ENCODE measurements at places on chromosomes 7 and 10.

- DNase-seq, result no peak
These were observed 82.3 kb downstream of the ADCY1 start for GRCh38 chr7:45656431-45656830.

DNA sequence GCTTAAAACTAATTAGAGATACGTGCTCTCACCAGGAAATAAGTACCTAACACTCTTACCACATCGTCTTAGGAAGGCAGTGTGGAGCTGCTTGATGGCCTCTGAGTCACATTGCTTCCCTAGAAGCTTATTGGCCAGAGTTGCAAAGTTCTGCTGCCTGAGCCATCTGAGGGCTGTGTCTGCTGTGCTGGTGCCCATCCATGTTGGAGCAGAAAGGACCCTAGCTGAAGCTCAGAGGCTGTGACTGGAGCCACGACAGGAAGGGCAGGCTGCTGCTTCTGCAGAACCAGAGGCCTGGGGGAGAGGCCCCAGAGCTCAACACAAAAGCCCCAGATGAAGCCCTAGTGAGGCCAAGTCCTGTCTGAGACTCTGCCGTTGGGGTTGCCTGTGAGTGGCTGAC, 64.8 kb upstream of the IGFBP3 start:
- DNase-seq, result no peak

DNA sequence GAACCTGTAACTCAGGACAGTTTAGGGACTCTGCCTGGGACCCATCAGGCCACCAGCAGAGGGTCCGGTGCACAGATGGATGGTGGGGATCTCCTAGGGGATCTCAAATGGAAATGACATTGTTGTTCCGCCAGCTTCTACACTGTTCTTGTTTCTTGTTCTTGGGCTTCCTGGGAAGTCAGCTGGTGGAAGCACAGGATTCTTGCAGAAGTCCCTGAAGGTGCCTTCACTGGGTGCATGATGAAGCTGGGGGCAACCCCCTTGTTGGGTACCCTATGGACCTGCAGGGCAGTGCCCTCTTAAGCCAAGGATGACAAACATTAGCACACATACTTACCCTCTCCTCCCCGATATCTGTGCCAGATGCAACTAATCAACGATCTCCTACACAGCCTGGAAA, 18.6 kb downstream of the SFTPD start:
- no peak for DNase-seq

- no peak for DNase-seq
These were observed 34.1 kb upstream of the TSPAN33 start for GRCh38 chr7:129110258-129110981.

GRCh38 chr7:76428868-76429805, 4.4 kb downstream of the ZP3 start:
- no peak for DNase-seq

DNA sequence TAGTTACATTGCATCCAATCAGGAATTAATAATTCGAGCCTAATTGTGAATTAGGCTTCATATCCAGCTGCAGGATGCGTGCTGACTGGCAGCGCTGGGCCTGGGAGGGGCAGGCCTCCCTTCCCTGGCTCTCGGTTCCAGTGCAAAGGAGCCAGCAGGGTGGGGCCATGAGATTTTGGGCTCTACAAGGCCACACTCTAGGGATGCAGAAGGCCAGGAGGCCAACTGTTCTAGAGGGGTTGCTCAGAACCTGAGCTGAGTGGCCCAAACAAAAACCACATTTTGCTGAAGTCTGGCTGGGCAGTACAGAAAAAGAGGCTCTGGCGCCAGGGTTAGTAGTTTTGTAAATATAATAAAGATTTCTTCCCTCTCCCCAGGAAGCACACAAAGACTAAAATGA, 72.3 kb downstream of the CLEC2L start:
- no peak for DNase-seq

DNA sequence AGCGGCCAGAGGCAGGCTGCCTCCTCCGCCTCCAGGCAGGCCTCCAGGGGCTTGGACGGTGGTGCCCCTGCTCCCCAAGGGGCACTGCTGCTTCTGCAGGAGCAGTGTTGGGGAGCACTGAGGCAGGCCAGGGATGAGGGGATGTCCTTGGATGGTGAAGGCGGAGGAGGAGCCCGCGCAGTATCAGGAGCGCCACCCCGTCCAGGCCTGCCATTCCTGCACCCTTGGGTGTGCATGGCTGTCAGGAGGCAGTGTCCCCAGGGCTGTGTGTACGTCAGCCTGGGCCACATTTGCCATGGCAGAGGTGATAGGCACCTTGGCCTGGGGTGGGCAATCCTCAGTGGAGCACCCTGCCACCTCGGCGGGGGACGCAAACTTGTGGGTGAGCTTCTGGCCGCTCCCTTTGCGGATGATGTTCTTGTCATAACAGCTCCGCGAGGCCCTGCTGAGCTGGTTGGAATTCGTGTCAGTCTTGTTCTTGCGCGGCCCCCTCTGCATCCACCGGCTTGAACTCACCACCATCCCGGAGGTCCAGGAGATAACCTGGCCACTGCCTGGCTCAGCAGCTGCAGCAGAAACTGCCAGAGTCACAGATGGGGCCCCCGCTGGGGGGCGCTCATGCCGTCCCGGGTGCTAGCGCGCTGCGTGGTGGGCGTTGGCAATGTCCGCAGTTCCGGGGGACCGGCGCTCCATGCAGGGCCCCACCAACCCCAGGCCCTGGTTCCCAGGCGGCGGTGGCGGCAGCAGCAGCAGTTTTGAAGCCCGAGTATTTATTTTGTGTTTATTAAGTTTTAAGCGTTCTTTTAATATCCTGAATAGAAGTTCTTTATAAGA, 182.3 kb upstream of the ADCY1 start:
- no peak for DNase-seq

DNA sequence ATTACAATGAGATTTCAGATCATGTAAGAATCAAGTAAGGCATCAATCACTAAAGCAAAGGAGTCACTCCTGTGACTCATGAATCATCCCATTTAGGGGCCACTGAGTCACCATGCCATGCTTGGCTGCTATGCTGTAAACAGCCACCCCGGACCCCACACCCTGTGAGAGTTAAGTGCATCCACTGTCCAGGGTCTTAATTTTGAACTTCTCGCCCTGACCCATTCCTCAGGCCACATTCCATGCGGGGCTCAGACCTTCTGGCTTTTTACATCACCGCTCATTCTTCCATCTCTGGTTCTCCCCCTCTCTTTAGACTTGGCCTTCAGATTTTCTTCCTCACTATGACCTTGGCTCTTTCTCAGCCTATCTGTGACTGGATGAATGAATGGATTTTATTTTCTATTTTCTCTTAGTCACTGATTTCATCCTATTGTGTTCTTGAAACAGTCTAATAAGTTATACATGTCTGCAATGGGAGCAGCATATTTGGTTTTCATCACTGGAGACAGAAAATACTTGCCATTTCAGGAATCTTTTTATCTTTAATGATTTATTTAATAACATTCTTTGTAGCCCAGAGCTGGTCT, 239.6 kb downstream of the SKIDA1 start:
- no peak for DNase-seq

- DNase-seq, result no peak
These were observed 162.8 kb upstream of the CSTF2T start for GRCh38 chr10:51862149-51862548.

DNA sequence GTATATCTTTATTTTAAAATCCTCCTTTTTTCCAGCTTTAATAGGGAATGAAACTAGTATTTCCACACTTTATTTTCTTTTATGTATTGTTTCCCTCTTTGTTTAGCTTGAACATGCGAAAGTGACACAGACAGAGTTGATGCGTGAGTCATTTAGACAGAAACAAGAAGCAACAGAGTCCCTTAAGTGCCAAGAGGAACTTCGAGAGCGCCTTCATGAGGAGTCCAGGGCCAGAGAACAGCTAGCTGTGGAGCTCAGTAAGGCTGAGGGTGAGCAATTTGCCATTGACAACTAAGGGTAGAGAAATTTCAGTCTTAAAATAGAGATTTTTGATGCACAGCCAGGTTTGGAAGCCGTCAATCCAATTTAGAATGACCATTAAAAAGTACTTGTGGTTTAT, 73.1 kb downstream of the CYP51A1 start:
- no peak for DNase-seq

DNA sequence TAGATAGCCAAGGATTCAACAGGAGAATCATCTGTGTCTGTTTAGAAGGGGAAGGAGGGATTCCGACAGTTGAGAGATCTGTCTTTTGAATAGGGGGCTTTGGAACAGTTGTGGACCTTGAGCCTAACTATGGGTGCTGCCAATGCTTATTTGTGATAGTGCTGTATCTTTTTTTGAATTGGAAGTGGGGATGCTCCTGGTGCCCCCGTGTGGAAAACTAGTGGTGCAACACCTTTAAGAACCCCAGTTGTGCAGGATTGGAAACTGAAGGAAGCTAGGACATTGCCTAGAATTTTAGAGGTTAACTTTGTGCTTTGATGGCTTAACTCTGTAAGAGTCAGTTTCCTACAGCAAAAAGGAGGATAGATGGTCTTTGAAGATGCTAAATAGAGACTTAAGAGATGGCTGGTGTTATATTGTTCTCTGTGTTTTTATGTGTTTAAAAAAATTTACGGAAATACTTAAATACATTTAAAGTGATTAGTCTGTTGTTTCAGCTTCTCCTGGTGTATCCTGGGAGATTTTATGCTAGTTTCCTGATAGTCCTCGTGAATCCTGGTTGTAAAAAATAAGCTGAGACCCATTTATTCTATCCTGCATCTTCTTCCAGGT, 69.3 kb downstream of the AP3M1 start:
- DNase-seq, result peak; percentile 71
